ENCODE measurements at places on chromosomes 2 and 18.

- DNase-seq, result no peak
These were observed 2035.3 kb upstream of the CELF4 start for GRCh38 chr18:39600894-39601293.

- DNase-seq, result no peak
These were observed 262.2 kb upstream of the MGAT5 start for GRCh38 chr2:133991606-133992168.

- DNase-seq, result no peak
These were observed 202.5 kb downstream of the CCDC102B start for GRCh38 chr18:69000366-69000765.

GRCh38 chr18:28455971-28456370, 279.0 kb upstream of the CDH2 start:
- DNase-seq, result no peak

DNA sequence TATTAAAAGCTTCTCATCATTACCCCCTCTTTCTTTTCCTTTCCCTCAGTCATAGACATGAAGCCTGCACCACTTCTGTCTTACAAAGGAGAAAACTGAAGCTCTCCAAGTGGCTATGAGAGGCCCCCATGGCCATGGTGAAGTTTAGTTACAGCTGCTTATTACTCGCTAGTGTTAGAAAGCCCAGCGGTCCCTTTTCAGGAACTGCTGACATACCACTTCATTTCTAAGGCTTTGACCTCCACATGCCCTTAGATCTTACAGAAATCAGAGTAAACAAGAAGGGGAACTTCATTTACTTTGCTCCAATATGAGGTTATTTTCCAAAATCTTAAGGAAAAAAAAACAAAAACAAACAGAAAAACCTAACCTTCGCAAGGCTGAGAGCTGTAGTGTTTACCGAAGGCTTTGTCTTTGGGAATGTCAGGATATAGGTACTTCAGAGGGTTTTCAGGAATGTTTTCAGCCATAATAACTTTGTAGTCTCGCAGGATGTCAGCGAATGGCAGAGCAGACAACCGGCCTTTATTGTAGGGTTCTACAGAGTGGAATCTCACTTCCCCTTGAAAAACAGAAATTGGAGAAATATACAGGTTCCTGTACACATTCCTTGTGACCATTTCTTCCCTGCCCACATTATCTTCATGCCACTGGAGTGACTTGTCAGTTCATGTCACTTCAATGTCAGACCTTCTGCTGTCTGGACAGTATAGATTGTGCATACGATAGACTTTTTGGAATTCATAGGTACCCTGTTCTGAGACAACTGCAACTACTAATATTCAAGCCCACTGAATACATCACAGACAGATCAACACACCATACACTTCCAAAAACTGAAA, 18.8 kb upstream of the STAT1 start:
- DNase-seq, result no peak

GRCh38 chr2:235551965-235552364, 58.1 kb downstream of the AGAP1 start:
- peak; percentile 56 for DNase-seq

GRCh38 chr2:219713110-219713509, 85.7 kb downstream of the SLC4A3 start:
- peak; percentile 66 for DNase-seq

- no peak for DNase-seq
These were observed 37.6 kb upstream of the B3GNT7 start for GRCh38 chr2:231357931-231358330.

- peak; percentile 85 for DNase-seq
These were observed 63.4 kb downstream of the INPP4A start for GRCh38 chr2:98507891-98508708.

DNA sequence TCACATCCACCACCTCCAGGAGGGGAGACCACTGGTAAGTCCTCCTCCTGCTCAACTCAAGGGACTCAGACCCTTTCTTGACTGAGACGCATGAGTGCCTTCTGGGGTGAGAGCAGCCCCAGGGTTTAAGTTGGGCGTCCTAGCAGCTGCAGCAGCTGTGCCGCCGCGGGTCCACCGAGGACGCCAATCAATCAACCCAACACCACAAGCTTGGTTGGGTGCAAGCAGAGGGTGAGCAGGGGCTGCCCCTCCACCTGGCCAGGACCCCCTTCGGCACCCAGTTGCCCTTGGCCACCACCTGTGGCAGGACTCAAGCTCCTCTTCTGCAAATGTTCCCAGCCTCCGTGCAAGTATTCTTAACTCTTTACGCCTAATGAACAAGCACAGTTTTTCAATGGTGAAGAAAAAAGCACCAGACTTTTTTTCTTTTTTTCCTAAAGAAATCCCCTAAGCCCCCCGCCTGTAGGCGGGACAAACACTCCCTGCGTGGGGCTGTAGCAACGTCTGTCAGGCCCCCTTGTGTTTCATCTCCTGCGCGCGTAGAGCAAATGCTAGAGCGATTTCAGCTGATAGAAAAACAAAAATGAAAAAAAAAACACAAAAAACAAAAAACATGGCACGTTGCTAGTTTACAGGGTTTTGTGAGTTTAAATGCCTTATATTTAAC, 197.1 kb downstream of the LOXHD1 start:
- DNase-seq, result no peak

DNA sequence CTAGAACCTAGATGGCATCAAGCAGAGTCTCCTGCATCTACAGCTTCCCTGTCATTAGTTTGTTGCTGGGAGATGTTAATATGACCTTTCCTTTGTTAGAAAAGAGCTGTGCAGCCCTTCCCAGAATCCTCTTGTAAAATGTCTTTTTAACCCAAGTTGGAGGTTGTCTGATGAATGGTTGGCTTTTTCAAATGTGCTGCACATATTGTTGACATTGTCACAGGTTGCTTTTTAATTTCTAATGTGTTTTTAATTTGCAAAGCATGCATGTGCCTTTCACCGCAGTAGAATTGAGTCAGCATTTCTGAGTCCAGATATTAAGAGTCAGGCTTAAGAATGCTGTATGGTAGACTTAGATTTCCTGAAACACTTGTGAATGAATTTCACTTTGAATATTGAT, 120.8 kb downstream of the GREB1L start:
- DNase-seq, result no peak

GRCh38 chr18:74562775-74563174, 28.5 kb downstream of the CNDP1 start:
- no peak for DNase-seq

DNA sequence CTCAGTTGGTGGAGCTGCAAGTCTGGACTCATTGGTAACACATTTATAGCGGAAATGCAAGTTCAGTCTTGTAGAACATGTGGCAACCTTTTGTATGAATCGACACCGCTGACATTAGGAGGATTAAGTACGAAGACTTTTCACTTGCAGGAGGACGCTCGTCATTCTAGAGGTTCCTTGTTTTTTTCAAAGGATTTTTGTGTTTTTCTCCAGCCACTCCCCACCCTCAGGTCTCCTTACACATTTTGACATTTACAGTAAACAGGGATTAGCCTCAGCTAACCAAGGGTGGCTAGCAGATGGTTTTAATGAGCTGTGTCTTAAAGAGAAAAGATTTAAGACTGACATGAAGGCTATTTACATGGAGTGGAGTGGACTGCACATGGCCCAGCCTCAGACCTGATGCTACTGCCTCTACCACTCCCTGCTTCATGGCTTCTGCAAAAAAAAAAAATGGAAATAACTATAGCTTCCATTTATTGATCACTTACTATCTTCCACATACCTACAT, 173.8 kb downstream of the TRIB2 start:
- DNase-seq, result no peak

GRCh38 chr18:69956057-69956456, 8.4 kb upstream of the CD226 start:
- DNase-seq, result no peak

DNA sequence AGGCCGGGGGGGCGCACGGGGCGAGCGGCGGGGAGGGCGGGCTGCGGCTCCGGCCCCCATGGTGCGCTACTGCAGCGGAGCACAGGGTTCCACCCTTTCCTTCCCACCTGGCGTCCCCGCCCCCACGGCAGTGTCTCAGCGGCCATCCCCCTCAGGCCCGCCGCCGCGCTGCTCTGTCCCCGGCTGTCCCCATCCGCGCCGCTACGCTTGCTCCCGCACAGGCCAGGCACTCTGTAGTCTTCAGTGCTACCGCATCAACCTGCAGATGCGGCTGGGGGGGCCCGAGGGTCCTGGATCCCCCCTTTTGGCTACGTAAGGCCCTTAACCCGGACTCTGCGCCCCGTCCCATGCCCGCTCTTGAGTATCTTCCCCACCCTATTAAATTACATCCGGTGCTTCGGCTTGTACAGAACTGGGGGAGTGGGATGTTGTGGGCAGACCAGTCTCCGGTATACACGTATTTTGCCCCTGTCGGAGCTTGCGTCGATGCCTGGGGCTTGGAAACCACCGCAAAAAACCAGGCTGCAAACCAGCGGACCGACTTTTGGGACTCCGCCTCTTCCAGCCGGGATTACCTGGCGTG, 598 bp upstream of the WBP1 start:
- peak; percentile 83 for DNase-seq

DNA sequence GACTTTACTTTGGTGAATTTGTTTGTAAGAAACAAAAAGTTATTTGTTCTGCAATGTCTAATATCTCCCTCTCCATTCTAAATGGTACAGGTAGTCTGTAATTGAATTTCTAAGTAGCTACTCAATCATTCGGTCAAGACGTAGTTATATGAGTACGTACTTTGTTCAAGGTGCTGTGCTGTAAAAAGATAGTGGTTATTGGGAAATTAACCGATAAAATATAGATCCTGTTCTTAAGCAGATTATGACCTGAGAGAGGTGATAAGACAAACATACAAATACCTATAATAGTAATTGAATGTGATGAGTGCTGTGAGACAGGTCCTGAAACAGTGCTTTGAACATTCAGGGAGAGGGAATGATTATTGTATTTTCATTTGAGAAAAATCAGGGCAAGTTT, 7.1 kb downstream of the NCOA1 start:
- DNase-seq, result no peak

All from hematopoietic multipotent progenitor cell treated with erythropoietin and hydrocortisone succinate and interleukin-3 and kit ligand, for 4 days (in vitro differentiated cells).